ENCODE measurements at places on chromosomes 11 and 22.

DNA sequence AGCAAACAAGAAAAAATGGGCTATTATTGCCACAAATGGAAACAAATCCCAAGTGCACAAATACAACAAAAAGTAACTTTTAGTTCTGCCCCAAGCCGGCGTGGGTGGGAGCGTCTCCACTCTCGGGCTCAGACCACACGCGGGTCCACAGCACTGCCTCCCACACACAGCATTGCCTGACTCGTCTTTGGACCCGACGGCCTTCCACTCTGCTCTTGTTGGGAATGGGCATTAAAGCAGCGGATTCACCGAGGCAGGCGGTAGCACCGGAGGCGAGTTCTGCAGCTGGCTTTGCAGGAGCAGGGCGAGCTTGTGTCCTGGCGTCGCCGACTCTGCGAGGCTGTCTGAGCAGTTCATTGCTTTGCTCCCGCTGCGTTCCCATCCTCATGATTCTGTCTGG lies 23.0 kb downstream of the NADSYN1 start:
- peak; percentile 18 for DNase-seq

DNA sequence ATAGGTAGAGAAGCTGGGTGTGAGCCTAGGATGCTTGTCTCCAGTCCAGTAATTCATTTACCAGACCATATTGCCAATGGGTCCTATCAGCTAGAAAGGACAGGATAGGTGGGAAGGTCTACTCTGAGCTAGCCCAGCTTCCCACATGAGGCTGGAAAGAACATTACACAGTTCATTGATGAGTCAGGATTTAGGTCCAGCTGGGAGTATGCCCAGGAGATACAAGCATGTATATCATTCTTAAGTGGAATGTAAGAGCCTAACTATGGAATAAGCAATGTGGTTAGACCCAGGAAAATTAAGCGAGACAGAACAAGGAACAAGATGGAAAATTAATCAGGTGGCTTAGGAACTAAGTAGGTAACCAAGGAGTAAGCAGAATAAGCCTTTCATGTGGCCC lies 59.0 kb upstream of the TBCEL start:
- no peak for DNase-seq

- DNase-seq: no peak
Measured at GRCh38 chr22:48606684-48607307, 1220.9 kb downstream of the BRD1 start.

DNA sequence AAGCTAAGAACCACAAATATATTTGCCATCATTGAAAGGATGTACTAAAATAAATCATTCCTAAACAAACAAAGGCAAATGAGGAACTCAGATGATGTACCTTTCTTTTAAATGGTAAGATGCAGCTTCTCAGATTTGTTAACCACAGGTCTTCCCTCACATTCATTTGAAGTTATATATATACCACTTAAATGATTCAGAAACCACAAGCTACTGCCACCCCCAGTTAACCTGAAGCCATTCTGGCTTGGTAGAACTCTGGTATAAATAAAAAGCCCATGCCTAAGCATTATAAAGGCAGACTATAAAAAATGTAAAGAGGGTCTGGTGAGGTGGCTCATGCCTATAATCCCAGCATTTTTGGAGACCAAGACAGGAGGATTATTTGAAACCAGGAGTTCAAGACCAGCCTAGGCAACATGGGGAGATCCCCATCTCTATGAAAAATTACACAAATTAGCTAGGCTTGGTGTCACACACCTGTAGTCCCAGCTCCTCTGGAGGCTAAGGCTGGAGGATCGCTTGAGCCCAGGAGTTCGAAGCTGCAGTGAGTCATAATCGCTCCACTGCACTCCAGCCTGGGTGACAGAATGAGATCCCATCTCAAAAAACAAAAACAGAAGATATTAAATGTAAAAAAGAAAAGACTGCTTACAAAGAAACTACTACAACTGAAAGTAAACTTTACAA lies 1185.3 kb downstream of the JRKL start:
- DNase-seq: no peak

DNA sequence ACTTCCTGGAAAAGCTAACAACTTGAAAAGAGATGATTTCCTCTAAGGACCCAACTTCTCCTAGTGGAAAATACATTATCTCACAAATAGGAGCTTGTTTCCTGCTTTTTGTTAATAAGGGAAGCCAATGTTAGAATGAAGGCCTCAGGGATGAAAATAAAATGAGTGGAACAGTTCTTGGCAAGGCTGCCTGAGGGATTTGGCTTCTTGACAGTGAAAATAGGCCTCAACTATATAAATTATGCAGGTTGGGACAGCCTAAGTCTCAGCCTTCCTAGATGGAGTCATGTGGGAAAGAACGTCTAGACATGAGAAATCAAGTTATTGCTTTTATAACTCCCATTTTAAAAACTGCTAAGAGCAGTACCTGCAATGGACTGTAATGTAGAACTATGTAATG lies 92.8 kb upstream of the FIBIN start:
- DNase-seq: no peak

- no peak for DNase-seq
Measured at GRCh38 chr11:10302359-10302743, 2.5 kb upstream of the ADM start.

DNA sequence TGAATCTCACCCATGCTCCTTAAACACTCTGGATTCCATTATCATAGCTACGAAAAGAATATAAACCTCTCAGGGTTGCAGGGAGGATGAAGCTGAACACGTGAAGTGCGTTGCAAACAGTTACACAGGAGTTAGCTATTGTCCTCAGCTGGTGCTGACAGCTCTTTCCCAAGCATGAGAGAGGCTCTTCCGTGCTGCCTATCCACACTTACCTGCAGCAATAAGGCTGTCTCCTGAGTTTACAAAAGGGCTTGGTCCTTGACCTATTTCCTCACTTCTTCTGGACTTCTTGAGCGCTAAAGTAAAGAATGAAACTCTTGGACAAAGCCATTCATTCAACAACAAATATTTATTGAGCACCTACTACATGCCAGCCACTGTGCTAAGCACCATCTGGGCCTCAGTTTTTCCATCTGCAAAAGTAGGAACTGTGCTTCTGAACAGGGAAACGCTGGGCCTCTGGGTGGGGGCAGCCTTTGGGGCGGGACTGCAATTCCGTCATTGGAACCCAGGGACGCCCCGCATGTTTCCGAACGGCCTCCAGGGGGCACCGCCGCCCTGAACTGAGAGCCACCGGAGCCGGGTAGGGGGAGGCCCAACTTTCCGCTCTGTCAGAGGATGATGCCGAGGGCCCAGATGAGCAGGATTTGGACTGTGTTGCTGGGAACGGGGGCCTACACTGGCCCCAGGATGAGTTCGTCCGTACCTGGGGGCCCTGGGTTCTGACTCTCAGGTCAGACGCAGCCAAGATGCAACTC lies 651 bp upstream of the ARL2 start:
- DNase-seq: peak; percentile 94

DNA sequence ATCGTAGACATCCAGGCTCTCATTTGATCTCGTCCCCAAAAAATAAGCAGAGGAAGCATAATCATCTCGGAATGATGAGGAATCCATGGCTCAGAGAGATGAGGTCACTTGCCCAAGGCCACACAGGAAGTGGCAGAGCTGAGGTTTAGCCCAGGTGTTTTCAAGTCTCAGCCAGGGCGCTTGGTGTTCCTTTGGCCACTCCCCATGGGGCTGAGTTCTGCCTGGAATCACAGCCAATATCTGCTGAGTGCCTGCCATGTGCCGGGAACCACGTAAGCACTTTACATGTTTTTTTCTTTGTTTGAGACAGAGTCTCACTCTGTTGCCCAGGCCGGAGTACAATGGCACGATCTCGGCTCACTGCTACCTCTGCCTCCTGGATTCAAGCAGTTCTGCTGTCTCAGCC lies 29.5 kb upstream of the MYH9 start:
- DNase-seq: no peak

DNA sequence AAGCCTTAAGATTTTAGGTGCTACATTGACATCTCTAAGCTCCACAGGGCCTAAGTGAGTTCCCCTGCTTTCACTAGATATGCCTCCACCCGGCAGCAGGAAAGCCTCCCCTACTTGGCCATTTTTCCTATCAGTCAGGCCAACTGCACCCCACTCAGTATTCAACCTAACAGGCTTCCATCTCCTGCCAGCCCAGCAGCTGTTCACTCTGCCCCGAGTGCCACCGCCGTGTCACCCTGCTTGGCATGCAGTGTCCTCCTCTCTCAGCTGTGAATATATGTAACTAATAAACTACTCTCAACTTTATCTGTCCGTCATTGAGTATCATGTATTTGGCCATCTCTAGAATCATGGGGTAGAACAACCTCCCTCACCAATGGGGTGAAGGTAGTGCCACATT lies 9.0 kb upstream of the OR6M1 start:
- no peak for DNase-seq

GRCh38 chr11:69425895-69426544 lies 55.4 kb upstream of the LINC01488 start:
- no peak for DNase-seq

GRCh38 chr11:116033931-116034553 lies 529.8 kb upstream of the CADM1 start:
- DNase-seq: no peak

DNA sequence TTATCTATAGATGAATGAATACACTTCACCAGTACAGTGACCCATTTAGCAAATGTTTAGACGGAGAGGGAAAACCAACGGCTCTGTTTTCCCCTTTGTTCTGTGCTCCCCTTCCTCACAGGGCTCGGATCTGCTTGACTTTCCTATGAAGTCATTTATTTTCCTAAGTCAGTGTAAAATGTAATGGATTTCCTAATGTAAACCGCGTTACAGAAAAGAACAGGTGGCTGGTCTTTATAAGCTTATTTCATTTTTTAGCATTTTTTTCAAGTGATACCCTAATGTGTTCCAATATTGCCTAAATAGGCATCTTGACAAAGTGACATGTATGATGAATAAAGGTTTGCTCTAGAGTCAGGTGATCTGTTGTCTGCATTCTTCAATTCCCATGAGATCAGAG lies 207.5 kb downstream of the PGR start:
- DNase-seq: no peak
